ENCODE measurements at places on chromosomes 1 and 21. TPM values are rescaled to one million over a fixed set of nuclear protein-coding genes. Genes with fewer than 3 reads are reported as not detected.
A peak's percentile ranks its signal among the peaks of the same experiment; 100 is the strongest.

DNA sequence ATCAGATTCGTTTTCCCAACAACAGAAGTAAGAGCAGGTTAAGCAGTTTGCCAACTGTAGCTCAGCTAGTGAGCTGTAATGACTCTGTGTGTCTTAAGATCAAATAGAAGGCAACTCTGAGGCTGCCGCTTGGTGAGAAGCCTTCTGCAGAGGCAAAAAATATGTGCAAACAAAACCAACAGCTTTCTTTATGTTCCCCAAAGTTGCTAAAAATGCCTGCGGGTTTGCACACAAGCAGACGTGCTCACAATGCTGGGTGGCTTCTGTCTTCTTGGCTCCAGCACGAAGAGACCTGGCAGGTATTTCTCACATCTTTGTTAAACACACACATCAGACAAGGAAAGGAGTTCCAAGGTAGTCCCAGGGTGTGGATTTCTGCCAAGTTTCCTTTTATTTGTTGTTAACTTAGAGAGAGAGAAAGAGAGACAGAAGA, 158.9 kb upstream of the JUN start:
- no peak overlapping the region for H3K4me3 ChIP-seq
- no peaks in the 10 kb centered on the region for H3K36me3 ChIP-seq
- DNase-seq, result no peak
- H3K27ac ChIP-seq, result no peak overlapping the region

GRCh38 chr21:38908537-38908936, 102.8 kb downstream of the ETS2 start:
- H3K4me1 ChIP-seq, result peaks cover 26% of the 10 kb centered on the region
- no peaks in the 10 kb centered on the region for H3K36me3 ChIP-seq
- DNase-seq, result no peak
- H3K4me3 ChIP-seq, result no peak overlapping the region
- no peaks in the 10 kb centered on the region for H3K27me3 ChIP-seq
- H3K27ac ChIP-seq, result peak overlapping the region; percentile 96

DNA sequence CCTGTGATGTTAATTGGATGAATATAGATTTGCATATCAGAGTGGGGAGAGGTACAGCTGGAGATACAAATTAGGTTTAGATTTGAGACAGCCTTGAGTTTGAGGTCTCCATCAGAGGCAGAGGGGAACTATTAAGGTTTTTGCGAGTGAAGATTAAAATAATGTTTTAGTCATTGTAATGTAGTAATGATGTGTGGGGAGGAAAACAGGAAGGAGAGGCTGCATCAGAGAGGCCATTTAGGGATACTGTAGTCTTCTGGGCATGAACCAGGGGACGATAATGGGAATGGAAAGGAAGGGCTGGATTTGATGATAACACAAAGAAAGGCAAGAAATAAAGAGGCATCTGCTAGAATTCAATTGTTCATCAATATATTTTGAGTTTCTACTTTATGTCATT, 9.5 kb downstream of the CD84 start:
- H3K36me3 ChIP-seq, result no peaks in the 10 kb centered on the region
- no peak overlapping the region for H3K27ac ChIP-seq
- no peaks in the 10 kb centered on the region for H3K27me3 ChIP-seq
- H3K4me1 ChIP-seq, result no peaks in the 10 kb centered on the region
- DNase-seq, result no peak
- no peak overlapping the region for H3K4me3 ChIP-seq

GRCh38 chr1:1989102-1989542, 14.5 kb downstream of the CFAP74 start:
- no peaks in the 10 kb centered on the region for H3K36me3 ChIP-seq
- H3K27ac ChIP-seq, result peak overlapping the region; percentile 37
- H3K4me3 ChIP-seq, result no peak overlapping the region
- no peak for DNase-seq
- H3K27me3 ChIP-seq, result no peaks in the 10 kb centered on the region

DNA sequence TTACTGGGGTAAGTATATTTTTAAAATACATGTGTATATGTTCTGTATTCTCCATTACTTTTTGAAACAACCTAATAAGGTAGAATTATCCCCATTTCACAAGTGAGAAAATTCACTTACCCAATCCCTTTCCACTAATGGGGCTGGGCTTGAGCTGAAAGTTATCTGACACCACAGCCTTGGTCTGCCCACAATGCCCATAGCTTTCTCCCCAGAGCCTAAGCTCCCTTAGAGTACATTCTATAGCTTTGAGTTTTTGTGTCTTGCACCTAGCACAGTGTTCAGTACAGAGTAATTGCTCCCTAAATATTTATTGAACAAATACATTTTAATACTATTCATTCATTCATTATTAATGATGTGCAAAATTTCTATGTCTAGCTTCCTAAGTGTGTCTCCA, 152.7 kb upstream of the RUNX1 start:
- H3K4me1 ChIP-seq, result no peaks in the 10 kb centered on the region
- no peak overlapping the region for H3K27ac ChIP-seq
- DNase-seq, result no peak
- no peaks in the 10 kb centered on the region for H3K27me3 ChIP-seq
- H3K36me3 ChIP-seq, result no peaks in the 10 kb centered on the region
- H3K4me3 ChIP-seq, result no peak overlapping the region

DNA sequence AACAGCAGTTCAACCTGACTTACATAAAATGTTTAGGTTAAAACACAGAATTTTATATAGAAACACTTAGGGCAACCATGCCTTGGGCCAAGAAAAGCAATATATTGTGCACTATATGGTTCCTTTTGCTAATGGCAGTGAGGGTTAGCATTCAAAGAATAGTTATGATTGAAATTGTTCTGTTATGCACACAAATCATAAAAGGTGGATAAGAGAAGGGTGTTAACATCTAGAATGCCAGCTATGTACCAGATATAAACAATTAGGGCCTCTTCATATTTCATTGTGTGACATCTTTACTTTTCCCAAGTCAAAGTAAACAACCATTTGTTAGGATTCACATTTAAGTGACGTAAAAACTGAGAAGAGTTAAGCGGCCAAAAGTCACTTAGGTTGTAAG, 308.0 kb upstream of the B3GALT2 start:
- no peak overlapping the region for H3K27ac ChIP-seq
- H3K27me3 ChIP-seq, result no peaks in the 10 kb centered on the region
- H3K4me1 ChIP-seq, result no peaks in the 10 kb centered on the region
- no peak overlapping the region for H3K4me3 ChIP-seq

Gene KRTAP19-3
- not detected for total RNA-seq

GRCh38 chr1:6864166-6864565, 78.9 kb downstream of the CAMTA1 start:
- H3K4me1 ChIP-seq, result peaks cover 1% of the 10 kb centered on the region
- no peaks in the 10 kb centered on the region for H3K27me3 ChIP-seq
- no peak overlapping the region for H3K4me3 ChIP-seq
- no peaks in the 10 kb centered on the region for H3K36me3 ChIP-seq

- H3K4me1 ChIP-seq, result no peaks in the 10 kb centered on the region
- no peak overlapping the region for H3K4me3 ChIP-seq
- no peak overlapping the region for H3K27ac ChIP-seq
- no peaks in the 10 kb centered on the region for H3K27me3 ChIP-seq
Observed at GRCh38 chr1:207923561-207923960, 12.6 kb upstream of the CD34 start.

Gene SAMSN1
- 4.6 TPM for total RNA-seq

GRCh38 chr1:33257772-33258712, 1.8 kb downstream of the ZNF362 start:
- peak overlapping the region; percentile 77 for H3K4me3 ChIP-seq
- peak; percentile 48 for DNase-seq
- peaks cover 15% of the 10 kb centered on the region for H3K4me1 ChIP-seq
- no peaks in the 10 kb centered on the region for H3K36me3 ChIP-seq
- peak overlapping the region; percentile 77 for H3K27ac ChIP-seq
- no peaks in the 10 kb centered on the region for H3K27me3 ChIP-seq

- H3K36me3 ChIP-seq, result no peaks in the 10 kb centered on the region
- no peak overlapping the region for H3K4me3 ChIP-seq
- no peak overlapping the region for H3K27ac ChIP-seq
- H3K27me3 ChIP-seq, result no peaks in the 10 kb centered on the region
- peaks cover 70% of the 10 kb centered on the region for H3K4me1 ChIP-seq
Observed at GRCh38 chr1:162193815-162194214, 124.3 kb downstream of the NOS1AP start.

Gene OR2L13
- not detected for total RNA-seq

GRCh38 chr21:27513016-27513415, 546.1 kb upstream of the ADAMTS5 start:
- no peaks in the 10 kb centered on the region for H3K4me1 ChIP-seq
- no peaks in the 10 kb centered on the region for H3K36me3 ChIP-seq
- H3K27me3 ChIP-seq, result no peaks in the 10 kb centered on the region
- H3K4me3 ChIP-seq, result no peak overlapping the region

DNA sequence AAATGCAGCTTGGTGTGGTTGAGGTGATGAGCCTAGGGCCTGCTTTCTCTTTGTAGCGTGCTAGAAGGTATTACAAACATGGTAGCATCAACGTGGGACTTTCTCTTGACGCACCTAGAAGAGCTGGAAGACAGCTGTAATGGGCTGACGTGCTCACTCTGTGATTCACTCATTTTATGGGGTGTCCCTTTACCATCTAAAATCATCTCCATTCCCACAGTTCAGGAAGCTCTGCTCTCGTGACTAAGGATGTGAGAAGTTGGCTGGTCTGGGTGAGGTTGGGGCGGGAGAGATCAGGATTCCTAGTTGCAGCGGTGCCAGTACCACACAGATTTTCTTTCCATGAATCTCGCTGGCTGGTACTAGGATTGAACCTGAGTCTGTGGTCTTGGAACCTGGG, 4.2 kb downstream of the HTR6 start:
- H3K4me3 ChIP-seq, result no peak overlapping the region
- H3K4me1 ChIP-seq, result peaks cover 5% of the 10 kb centered on the region
- no peak for DNase-seq
- peaks cover 7% of the 10 kb centered on the region for H3K27me3 ChIP-seq
- no peaks in the 10 kb centered on the region for H3K36me3 ChIP-seq

DNA sequence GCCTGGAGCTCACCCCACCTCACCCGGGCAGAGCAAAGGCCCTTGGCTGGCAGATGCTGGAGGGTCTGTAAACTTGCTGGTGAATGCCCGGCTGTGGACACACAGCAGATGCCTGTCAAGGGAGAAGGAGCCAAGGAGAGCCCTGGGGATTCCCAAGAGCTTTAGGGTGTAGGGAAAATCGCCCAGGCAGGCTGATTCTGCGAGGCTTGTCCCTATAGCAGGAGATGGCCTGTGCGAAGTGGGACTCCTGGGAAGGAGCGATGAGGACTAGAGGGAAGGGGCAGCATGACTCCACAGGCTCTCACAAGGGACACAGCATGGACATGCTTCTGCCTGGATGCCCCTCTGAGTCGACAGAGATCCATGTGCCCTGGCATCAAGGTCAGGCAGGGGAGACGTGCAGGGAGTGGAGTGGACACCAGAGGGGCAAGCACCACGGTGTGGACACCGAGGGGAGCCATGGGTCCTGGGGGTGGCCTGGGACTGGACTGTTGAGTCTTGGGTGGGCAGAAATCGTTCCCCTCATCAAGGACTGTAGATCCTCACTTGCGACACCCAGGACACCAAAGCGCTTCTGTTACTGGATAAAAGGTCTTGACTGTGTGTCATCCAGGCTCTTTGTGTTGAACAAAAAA, 71.4 kb upstream of the ABCG1 start:
- H3K27ac ChIP-seq, result no peak overlapping the region
- H3K27me3 ChIP-seq, result no peaks in the 10 kb centered on the region
- no peaks in the 10 kb centered on the region for H3K4me1 ChIP-seq
- no peak for DNase-seq

Gene IFNLR1
- 2.2 TPM for total RNA-seq

Gene AMY1C
- not detected for total RNA-seq

DNA sequence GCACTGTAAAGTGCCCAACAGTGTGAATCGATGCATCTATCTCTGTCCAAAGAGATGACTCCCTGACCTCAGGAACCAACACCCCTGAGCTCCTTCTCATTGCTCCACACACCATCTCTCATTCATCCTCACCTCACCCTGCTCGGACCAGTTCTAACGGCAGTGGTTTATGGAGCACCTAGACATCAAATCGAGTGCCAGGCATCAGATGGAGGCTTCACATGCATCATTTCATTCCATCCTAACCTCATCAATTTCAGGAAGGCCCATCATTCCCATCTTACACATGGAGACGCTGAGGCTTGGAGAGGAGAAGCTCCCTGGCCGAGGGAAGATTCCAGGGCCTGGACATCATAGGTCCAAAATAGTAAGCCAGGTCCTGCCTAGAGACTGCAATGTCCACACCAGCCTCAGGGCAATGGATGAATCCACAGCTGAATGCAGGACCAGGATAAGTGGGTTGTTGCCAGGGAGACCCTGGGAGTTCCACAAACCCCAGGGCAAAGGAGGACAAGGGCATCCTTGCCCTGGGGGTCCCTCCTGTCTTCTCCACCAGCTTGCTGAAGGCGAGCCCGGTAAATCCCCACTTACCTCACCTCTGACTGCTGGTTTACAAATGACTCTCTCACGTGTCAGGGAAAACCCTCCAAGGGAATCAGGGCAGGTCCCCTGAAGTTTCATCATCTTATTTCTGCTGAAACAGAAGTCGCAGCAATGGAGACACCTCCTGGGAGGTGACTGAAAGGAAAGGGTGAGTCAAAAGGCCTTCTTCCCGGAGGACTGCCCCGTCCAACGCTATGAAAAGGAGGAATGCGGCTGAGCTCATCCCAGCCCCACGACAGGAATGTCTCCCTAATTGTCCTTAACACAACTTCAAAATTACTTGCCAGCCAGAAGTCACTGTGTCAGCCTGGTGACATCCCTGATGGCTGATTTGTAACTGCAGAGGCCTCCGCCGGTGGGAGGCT, 9.0 kb upstream of the IFFO2 start:
- no peak overlapping the region for H3K4me3 ChIP-seq
- no peaks in the 10 kb centered on the region for H3K4me1 ChIP-seq
- no peaks in the 10 kb centered on the region for H3K27me3 ChIP-seq
- H3K27ac ChIP-seq, result no peak overlapping the region
- DNase-seq, result no peak
- H3K36me3 ChIP-seq, result no peaks in the 10 kb centered on the region

DNA sequence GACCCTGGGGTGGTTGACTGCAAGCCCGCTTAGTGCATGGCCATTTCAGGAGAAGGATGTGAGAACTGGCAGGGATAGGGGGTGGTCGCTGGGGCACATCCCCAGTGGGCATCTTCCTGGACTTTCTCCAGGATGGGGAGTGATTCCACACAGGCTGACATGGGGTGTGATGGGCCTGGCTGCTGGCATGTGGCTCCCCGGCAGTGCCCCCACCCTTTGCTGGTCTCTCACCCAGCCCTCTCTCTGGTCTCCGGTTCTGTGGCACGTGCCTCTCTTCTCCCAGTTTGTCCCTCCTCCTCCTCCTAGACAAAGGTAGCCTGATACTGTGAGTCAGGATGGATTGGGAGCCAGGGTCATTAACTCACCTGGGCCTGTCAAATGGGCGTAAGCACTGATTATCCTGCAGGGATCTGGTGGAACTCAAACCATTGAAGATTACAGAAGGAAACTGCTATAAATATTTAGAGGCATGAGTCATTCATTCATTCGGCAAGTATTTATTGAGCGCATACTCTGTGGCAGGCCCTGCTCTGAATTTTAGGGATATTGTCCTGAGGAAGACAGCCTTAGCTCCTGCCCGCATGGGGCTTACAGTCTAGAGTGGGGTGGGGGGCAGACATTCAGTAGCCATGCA, 23.6 kb upstream of the EPS8L3 start:
- no peak for DNase-seq
- no peak overlapping the region for H3K4me3 ChIP-seq
- H3K27me3 ChIP-seq, result no peaks in the 10 kb centered on the region
- H3K27ac ChIP-seq, result no peak overlapping the region
- H3K36me3 ChIP-seq, result no peaks in the 10 kb centered on the region

Gene FCN3
- total RNA-seq, result 87.3 TPM

Gene SNX7
- 9.6 TPM for total RNA-seq

Gene C1orf105
- total RNA-seq, result not detected

Measured in liver (tissue), 10 donors.